Type B pancreatic cell (in vitro differentiated cells): ENCODE measurements at places on chromosomes 7 and 10.

GRCh38 chr10:110423650-110424049 is 74.1 kb upstream of the DUSP5 start:
- DNase-seq = no peak

DNA sequence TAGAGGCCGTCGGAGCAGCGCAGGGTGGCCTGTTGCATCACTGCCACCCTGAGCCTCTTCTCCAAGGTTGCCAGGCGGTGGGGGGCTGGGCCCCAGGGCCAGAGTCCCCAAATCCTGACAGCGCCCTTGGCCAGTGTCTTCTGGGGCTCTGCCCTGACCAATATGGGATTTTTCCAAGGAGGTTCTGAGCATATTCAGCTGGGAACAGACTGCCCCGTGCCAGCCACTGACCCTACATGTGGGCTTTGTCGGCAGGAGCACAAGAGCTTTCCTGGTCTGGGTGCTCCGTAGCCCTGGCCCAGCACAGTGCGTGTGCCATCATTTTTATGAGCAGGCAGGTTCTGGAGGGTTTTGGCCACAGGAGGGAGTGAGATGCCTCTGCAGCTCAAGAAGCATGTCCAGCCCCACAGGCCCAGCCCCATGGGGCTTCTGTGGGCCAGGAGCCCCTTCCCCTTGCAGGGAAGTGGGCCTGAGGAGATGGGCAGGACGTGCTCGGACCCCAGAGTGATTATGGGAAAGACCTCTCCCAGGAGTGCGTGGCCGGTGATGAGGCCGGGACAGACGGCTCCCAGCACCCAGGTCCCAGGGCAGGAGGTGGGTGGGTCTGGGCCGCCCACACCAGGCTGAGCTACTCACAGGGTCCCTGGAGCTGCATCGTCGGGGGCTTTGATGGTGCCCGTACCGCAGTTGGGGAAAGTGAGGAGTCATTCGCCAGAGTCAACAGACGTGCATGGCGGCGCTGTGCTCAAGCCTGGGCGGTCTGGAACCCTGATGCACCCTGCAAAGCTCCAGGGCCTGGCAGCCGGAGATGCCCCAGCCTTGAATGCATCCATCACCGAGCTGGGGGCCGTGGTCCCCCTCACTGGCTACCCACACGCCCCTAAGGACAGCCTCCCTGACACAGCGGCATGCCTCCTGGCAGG is 66.6 kb downstream of the PWWP2B start:
- DNase-seq = no peak

DNA sequence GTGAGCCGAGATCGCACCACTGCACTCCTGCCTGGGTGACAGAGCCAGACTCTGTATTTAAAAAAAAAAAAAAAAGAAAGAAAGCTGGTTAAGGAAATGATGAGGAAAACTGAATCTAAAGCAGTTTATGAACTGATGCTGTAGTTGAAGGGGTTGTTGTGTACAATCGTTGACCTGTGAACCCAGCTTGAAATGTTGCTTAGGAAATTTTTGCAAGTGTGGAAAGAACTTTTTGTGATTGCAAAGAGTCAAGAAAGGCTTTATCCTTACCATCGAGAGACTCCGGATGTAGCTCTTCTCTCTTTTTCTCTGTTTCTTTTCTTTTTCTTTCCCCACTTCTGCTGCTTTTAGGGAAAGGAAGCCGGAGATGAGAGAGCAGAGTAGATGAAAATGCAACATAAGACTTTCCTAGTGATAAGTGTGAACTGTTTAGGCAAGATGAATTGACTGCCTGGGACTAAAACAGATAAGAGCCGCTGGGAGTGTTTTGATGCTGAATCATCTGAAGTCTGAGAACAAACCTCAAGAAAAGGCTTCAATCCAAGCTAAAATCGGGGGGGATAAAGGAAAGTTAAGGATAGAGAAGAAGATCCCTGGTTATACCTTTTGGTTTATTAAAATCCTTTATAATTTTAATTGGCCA is 69.0 kb downstream of the TAF3 start:
- DNase-seq = no peak

GRCh38 chr7:21358648-21359047 is 69.2 kb upstream of the SP4 start:
- no peak for DNase-seq

DNA sequence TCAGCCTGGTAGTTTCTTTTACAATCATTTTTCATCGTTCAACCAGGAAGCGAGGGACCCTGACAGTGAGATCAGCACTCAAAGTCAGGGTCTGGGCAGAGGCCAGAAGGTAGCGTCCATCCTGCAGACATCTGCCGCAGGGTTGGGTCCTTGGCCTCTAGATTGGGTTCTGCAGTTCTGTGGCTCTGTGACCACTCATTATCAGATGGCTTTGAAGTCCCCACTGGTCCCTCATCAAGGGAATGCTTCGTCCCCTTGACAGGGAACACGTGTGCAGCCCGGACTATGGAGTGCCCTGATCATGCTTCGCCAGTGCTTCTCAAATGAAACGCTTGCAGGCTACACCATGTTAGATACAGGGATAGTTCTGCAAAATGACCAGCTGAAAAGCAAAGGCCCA is 64.1 kb downstream of the FRMPD2 start:
- no peak for DNase-seq
